NCI-H748 treated with DMSO at 0.1 percent for 48 hours (cell line): ENCODE measurements at places on chromosomes 11 and 22.

DNA sequence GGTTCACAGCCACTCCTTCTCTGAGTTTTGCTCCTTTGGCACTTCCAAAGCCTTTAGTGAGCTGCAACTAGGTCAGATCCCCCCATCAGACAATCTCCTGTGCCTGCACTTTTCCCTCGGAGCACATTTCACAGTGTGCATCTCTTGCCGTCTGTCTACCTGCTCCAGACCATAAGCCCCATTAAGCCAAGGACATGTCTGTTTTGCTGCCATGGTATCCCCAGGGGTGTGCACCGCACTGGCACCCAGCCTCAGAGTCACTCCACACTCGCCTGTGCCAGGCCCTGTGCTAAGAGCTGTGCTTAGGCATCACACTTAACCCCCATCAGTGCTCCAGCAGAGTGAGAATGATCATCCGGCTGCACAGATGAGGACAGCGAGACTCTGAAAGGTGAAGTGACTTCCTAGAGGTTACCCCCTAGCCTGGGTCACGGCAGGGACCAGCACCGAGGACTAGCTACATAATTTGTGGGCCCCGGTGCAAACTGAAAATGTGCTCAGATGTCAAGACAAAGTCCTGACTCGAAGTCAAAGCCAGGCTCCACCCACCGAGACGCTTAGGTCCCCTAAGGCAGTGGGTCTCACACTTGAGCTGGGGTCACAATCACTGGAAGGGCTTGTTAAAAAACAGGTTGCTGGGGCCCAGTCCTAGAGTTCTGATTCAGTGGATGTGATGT, 33.9 kb downstream of the ARRB1 start:
- DNase-seq = no peak

DNA sequence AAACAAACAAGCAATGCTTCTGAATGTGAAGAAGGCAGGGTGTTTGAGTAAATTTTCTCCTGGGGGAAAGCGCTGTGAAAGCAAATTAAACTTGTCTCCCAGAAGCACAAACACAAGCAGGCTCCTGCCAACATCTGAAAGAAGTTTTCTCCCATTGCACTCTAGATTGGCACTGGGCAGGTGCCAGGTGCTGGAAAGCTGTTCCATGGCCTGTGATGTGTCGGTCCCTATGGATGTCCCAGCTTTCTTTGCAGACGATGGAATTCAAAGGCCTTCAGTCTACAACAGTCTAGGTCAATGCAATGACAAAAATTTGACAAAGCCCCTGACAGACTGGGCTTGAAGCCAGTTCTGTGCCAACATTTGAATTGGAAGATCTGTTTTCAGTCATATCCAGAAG, 246.1 kb upstream of the NARS2 start:
- DNase-seq = no peak

GRCh38 chr11:36222831-36223635, 66.2 kb downstream of the COMMD9 start:
- no peak for DNase-seq

DNA sequence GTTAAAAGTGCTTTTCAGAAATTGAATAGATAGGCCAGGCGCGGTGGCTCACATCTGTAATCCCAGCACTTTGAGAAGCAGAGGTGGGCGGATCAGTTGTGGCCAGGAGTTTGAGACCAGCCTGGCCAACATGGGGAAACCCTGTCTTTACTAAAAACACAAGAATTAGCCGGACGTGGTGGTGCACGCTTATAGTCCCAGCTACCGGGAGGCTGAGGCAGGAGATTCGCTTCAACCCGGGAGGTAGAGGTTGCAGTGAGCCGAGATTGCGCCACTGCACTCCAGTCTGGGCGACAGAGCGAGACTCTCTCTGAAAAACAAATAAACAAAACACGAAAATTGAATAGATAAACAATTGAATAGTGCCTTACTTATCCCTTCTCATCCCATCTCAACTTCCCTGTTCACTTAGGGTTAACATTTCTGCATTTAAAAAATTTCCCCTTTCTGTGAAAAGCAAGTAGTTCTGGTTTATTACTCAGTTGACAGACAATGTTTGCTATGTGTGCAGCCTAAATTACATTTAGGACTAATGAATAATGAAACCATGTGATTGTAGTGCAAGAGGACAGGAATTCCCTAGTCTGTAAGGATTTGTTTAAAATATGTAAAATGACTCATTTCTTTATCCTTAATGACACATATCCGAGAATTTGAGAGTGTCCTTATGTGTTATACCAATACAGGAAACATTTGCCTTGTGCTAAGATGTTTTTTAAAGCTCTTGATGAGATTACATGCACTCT, 6.0 kb downstream of the RNF169 start:
- no peak for DNase-seq

DNA sequence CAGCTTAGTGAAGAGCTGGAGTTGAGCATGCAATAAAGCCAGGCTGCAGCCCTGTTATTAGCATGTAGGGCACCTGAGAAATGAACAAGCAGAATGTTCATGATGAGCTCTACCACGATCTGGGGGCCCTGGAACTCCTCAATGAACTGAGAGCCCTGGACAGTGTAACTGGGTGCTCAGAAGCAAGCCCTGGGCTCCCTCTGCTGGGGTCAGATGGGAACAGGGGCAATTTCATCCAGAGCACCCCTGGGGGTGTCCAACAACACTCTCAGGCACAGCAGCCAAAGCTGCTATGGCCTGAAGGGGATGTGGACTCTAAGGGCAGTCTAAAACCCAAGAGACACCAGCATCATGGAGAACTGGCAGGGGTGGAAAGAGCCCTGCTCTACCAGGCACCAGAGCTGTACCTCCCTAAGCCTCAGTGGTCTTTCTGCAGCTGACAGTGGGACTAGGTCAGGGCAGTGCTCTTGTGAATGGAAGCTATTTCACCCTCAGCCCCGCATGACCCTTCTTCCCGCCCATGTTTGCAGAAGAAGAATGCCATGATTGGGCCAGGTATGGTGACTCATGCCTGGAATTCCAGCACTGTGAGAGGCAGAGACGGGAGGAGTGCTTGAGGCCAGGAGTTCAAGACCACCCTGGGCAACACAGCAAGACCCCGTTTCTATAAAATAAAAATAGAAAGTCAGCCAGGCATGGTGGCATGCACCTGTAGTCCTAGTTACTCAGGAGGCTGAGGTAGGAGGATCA, 28.9 kb downstream of the THOC5 start:
- DNase-seq = no peak
